Stimulated activated CD4-positive, alpha-beta T cell treated with anti-CD3 and anti-CD28 coated beads, TNF-alpha, amount 100 ng/mL, for 1 hour (primary cell): ENCODE measurements at places on chromosomes 3 and 15.

GRCh38 chr15:92417716-92418115 is 24.0 kb downstream of the ST8SIA2 start:
- DNase-seq, result no peak

DNA sequence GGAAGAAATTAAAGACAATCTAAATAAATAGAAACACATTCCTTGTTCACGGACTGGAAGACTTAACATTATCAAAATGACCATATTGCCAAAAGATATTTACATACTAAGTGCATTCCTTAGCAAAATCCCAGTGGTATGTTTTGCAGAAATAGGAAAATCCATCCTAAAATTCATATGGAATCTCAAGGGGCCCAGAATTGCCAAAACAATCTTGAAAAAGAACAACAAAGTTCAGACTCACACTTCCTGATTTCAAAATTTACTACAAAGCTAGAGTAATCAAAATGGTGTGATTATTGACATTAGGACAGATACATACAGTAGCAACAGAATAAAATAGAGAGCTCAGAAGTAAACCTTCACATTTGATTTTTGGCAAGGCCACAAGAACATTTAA is 515.5 kb downstream of the OCA2 start:
- no peak for DNase-seq

GRCh38 chr3:57060089-57060821 is at the start of gene SPATA12:
Gene SPATA12 (plus strand): TSS chr3:57060664. CDS start chr3:57073695, 13,031 bp downstream.
- no peak for DNase-seq

- no peak for DNase-seq
Observed at GRCh38 chr3:45398178-45398577, 9.8 kb downstream of the LARS2 start.

- no peak for DNase-seq
Observed at GRCh38 chr15:54347082-54347827, 369.0 kb downstream of the UNC13C start.

GRCh38 chr3:175475765-175476164 is 616.6 kb downstream of the NAALADL2 start:
- no peak for DNase-seq

GRCh38 chr3:126985132-126985985 is 2.4 kb downstream of the PLXNA1 start:
- DNase-seq, result no peak

DNA sequence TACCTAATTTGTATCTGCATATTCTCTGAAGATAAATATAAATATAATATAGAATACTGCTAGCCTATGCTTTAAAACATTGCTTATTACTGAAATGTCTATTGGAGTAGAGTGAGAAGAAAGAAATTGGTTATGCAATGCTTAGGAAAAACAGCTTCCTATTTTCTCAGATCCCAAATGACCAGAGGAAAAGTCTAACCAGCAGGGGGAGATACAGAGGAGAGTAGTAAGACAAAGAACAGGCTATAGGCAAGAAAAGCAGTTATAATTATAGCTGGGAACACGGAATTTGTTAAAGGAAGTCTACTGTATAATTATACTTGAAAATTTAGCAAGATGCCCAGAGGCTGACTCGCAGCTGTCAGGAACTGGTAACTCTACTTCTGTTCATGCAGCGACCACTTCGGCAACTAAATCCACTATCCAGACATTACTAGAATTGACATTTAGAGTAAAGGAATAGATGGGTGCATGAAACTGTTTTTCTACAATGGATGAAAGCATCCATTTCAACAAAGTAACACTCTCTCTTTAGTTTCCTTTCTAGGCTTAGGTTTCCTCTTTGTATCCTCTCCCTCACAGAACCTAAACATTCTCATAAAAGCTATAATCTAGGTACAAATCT is 97.2 kb downstream of the TBC1D5 start:
- DNase-seq, result no peak

DNA sequence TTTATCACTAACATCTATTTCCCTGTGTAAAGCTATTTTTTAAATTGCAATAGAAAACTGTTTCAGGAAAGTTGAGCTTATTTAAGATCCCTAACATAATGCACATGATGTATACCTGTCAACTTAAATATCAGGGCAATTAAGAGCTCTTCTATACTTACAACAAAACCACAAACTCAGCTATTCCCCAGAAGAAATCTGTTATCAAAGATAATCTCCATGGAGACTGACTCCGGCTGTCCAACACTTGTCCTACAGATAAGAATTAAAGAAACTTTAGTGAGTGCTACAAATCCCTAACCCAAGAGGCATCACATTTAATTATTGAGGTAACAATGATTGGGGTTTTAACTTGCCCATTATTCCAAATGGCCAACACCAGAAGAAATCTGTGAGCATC is 3.4 kb downstream of the SELENOK start:
- DNase-seq, result no peak

DNA sequence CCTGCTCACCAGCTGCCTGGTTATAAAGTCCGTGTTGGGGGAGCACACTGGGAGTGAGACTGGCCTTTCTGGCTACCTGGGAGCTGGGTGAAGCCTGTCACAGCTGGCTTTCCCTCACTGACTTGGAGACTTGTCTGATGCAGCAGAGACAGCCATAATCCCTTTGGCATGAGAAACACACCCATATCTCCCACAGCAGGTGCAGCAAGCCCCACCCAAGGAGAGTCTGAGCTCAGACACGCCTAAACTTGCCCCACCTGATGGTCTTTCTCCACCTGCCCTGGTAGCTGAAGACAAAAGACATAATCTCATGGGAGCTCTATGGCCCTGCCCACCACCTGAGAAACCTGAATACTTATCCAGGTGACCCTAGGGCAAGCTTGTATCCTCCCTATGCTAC is 54.8 kb downstream of the NMD3 start:
- no peak for DNase-seq

DNA sequence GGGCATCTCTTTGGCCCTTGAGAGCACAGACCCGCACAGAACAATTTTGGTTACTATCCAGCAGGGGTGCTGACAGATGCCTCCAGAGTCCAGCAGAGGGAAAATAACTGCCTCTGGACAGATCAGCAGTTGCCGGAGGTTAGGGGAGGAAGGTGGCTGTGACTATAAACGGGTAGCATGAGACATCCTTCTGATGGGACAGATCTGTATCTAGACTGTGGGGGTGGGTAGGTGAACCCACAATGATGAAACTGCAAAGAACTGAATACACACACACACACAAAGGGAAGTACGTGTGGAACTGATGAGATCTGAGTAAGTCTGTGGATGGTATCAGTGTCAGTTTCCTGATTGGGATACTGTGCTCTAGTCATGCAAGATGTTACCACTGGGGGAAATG is 21.2 kb downstream of the ADAMTS7 start:
- no peak for DNase-seq

GRCh38 chr15:68256675-68257450 is 20.7 kb upstream of the FEM1B start:
- no peak for DNase-seq

- DNase-seq, result no peak
Observed at GRCh38 chr3:188052169-188053035, 101.6 kb upstream of the LPP start.

GRCh38 chr15:73959012-73959581 is 32.8 kb downstream of the LOXL1 start:
- DNase-seq, result no peak

- no peak for DNase-seq
Observed at GRCh38 chr3:155449613-155450267, 156.3 kb upstream of the STRIT1 start.

GRCh38 chr15:60546744-60547143 is 67.8 kb upstream of the ICE2 start:
- no peak for DNase-seq

DNA sequence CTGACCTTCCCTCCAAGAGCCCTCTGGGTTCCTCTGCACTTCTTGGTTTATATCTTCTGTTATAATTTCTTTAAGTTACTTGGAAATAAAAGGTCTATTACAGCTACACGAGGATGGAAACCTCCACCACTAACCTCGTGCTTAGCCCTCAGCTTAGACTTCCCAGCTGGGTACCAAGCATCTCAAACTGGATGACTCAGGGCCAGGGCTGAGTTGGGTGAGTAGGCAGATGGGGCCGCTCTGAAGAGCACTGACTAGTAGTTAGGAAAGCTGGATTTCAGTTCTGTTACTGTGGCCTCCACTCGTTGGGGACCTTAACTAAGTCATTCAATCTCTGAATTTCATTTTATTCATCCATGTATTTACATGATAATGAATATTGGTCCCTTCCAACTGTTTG is 1036.6 kb downstream of the IGSF11 start:
- DNase-seq, result no peak

DNA sequence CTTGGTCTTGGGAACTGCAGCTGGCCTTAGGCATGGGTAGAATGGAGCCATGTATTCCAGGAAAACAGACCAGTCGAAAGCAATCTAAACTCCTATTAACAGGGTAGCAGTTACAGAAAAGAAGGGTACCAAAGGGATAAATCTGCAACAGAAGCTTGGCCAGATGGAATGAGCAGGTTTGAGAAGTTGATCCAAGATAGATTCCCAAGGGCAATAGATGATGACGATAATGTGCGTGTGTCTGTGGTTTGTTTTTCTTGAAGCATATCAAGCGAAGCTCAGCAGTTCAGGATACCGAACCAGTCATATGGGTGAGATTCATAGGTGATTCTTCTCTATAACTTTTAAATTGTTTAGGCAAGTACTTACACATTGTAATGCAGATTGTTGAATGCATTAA is 203.8 kb upstream of the SEMA6D start:
- no peak for DNase-seq

GRCh38 chr3:22117751-22118346 is 366.8 kb upstream of the ZNF385D start:
- no peak for DNase-seq

- no peak for DNase-seq
Observed at GRCh38 chr3:23262766-23263165, 59.6 kb downstream of the UBE2E2 start.

DNA sequence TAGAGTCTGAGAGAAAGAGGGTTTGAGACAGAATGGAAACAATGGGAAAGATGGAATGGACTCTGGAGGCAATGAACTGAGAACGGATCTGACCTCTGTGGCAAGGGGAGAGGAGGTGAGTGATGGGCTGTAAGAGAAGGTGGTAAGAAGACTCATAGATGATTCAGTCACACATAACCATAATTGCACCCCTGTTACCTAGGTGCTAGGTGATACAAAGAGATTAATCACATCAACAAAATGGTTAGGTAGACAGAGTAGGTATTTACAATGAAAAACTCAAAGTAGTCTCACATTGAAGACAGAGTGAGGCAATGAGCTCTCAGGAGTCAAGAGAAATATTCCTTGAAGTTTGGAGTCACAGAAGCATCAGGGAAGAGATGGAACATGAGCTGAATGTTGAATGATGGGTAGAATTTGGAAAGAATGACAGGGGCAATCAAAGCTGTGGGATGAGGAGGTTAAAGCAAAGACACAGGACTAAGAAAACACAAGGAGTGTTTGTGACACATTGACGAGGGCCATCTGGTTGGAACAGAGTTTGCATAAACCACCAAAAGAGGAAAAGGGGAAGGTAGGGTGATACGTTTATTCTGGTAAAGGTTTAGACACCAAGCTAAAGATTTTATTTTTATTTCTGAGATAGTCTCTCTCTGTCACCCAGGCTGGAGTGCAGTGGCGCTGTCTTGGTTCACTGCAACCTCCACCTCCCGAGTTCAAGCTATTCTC is 32.7 kb downstream of the MME start:
- DNase-seq, result no peak

GRCh38 chr15:41476416-41477048 is 17.1 kb upstream of the ITPKA start:
- no peak for DNase-seq

GRCh38 chr3:187954873-187955586 is 198.9 kb upstream of the LPP start:
- DNase-seq, result no peak
